ENCODE measurements at places on chromosomes 7 and 10.

GRCh38 chr10:20007426-20007825 lies 191.2 kb downstream of the PLXDC2 start:
- no peak for DNase-seq

DNA sequence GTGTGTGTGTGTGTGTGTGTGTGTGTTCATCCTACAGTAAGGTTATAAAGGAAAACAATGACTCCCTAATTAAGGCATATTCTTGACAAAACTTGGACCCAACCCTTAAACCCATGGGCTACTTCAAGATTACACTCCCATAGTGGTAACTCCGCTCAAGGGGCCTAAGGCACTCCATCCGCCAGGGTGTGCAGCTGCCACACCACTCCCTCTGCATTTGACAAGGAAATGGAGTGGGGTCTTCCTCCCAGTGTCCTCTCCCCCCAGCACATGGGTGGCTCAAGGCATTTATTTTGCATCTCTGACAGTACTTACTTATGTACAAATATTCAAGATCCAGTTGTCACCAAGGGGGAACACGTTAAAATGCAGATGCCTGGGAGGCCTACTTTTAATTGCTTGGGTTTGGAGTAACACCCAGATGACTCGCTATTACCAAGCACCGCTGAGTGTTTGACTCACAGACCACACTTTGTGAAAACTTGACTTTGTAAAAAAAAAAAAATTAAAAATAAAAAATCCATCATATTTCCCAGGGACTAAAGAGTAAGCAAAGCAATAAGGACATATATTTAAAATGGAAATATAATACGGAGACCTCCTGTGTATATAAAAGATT lies 53.0 kb upstream of the AGR3 start:
- DNase-seq, result no peak

GRCh38 chr7:116483271-116483942 lies 16.1 kb upstream of the CAV2 start:
- no peak for DNase-seq

DNA sequence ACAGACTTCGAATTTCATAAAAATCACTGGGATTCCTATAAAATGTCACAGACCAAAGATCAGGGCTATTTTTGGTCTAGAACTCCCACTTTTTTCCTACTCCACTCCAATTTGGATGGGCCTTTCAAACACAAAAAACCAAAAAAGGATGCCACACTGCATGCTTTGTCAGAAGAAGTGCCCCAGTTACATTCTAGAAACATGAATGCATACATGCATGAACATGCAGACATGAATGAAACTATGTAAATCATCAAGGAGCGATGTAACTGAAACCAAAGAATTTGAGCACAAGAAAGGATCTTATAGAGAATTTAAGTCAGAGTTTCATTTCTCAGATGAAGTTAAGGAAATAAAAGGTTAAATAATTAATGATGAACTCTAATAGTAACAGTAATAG lies 31.8 kb upstream of the FAM133B start:
- no peak for DNase-seq

DNA sequence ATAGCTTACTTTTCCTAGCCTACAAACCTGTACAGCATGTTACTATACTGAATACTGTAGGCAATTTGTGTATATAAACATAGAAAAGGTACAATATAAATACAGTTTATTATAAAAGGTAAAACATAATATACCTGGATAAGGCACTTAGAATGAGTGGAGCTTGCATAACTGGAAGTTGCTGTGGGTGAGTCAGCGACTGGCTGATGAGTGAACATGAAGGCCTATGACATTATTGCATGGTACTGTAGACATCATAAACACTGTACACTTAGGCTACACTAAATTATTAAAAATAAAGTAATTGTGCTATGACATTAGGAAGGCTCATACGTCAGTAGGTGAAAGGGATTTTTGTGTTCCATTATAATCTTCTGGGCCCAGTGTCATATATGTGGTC lies 228.8 kb downstream of the HDAC9 start:
- DNase-seq, result no peak

- no peak for DNase-seq
These were observed 724.0 kb downstream of the GRID1 start for GRCh38 chr10:85642421-85643170.

DNA sequence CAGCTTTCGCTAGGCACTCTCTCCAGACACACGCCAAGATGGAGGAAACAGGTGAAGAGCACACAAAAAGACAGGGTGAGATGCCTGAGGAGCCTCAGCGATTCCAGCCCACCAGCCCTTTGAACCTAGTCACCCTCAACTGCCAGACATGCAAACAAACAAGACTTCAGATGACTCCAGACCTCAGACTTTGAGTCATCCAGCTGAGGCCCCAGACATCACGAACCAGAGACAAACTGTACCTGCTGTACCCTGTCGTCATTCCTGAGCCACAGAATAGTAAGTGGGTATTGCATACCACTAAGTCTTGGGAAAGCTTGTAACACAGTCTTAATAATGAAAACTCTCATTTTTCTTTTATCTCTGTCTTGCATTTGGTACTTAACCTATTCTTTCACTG lies 126.6 kb upstream of the LSM8 start:
- DNase-seq, result no peak

DNA sequence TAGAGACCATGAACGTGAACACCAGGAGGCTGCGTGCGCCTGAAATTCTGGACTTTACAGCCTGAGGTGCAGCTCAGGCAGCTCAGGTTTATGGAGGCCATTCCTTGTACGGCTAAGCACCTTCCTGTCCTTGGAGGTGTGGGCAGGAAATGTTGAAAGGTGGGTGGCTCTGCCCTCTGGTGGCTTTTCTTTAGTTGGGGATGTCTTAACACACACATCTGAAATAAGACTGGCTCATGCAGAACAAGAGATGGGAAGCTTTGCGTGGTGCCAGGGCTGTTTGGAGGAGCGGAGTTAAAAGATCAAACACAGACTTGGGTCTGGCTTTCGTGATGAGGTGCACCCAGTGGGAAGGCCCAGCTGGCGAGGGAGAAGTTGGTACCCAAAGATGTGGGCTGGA lies 64.1 kb downstream of the DOCK1 start:
- no peak for DNase-seq

- DNase-seq, result no peak
These were observed 85.8 kb downstream of the NRP1 start for GRCh38 chr10:33248638-33249037.

DNA sequence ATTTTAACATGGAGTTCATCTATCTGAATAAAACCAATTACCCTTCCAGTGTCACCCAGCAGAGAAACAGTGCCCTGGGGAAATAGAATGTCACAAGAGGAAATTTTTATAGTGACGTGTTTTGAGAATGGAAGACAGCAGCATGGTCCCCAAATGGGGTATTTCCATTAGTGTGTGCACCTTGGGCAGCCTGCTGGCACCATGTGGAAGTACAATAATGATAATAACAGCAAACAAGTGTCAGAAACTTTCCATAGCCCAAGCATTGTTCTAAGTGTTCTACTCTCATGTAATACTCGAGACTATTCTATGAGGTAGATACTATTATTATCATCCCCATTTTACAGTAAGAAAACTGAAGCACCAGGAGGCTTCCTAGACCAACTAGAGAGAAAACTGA lies 2.2 kb upstream of the PDE1C start:
- no peak for DNase-seq

DNA sequence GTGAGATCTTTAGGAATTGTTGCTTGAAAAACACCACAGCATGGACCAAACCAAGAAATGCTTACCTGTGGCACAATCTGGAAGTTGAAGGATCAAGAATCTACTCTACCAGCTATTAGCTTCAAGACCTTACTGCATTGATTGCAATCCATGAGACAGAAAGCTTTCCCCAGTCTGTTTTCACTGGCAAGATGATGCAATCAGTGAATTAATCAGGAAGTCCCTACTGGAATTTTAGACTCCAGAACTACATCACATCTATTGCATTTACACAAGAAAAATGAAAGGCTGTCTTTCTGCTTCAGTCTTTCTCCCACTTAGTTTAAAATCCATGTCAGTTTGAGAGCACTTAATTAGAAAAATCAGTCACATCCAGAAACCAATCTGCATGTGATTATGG lies 191.7 kb downstream of the TFEC start:
- DNase-seq, result no peak

GRCh38 chr10:24417053-24417452 lies 208.1 kb downstream of the KIAA1217 start:
- no peak for DNase-seq

All from naive B cell (primary cell).